ENCODE measurements at places on chromosomes 6 and 20. TPM values are rescaled to one million over a fixed set of nuclear protein-coding genes. Genes with fewer than 3 reads are reported as not detected.

GRCh38 chr6:73520688-73521350, at the start of gene EEF1A1:
EEF1A1 (minus strand) TSS chr6:73521032; CDS start chr6:73520026, 1,006 bp downstream.
- peak; percentile 100 for DNase-seq
- H3K36me3 ChIP-seq: peaks cover 45% of the 10 kb centered on the region
- H3K4me3 ChIP-seq: peak within 1 kb of the TSS; percentile 77
- H3K27ac ChIP-seq: peak within 1 kb of the TSS; percentile 99
- no peaks in the 10 kb centered on the region for H3K27me3 ChIP-seq

GRCh38 chr6:147503587-147503986, 4.9 kb upstream of the SAMD5 start:
- H3K4me1 ChIP-seq: peaks cover 16% of the 10 kb centered on the region
- peak; percentile 67 for DNase-seq
- no peaks in the 10 kb centered on the region for H3K36me3 ChIP-seq
- H3K4me3 ChIP-seq: no peak overlapping the region
- H3K27me3 ChIP-seq: peaks cover 99% of the 10 kb centered on the region

- H3K4me3 ChIP-seq: no peak overlapping the region
- H3K27ac ChIP-seq: no peak overlapping the region
- H3K36me3 ChIP-seq: no peaks in the 10 kb centered on the region
- no peaks in the 10 kb centered on the region for H3K27me3 ChIP-seq
Observed at GRCh38 chr20:52746190-52746589, 226.0 kb upstream of the TSHZ2 start.

DNA sequence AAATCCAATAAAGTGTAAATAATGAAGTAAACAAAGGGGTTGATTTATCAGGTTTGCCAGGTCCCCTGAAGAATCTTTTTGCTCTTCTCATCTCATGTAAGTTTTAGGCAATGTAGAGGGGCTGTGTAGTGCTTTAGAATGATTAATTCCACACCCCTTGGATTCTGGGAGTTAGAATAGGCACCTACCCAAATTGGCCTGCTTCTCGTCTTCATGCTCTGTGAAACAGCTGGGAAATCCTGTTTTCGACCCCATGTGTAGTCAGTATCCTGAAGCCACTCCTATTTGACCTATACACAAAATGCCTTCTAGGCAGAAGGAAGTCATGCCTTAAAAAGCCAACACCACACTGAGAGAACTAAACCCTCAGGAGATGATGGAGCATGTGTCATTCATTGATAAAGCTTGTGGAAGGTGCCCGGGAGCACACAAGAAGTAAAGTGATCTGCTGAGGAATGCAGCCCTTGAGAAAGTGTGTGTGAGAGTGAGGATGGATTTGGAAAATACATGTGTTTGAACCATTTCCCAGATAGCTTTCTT, 170.9 kb downstream of the KLHL32 start:
- no peak overlapping the region for H3K4me3 ChIP-seq
- no peaks in the 10 kb centered on the region for H3K27me3 ChIP-seq
- H3K4me1 ChIP-seq: no peaks in the 10 kb centered on the region
- no peak overlapping the region for H3K27ac ChIP-seq
- H3K36me3 ChIP-seq: no peaks in the 10 kb centered on the region

DNA sequence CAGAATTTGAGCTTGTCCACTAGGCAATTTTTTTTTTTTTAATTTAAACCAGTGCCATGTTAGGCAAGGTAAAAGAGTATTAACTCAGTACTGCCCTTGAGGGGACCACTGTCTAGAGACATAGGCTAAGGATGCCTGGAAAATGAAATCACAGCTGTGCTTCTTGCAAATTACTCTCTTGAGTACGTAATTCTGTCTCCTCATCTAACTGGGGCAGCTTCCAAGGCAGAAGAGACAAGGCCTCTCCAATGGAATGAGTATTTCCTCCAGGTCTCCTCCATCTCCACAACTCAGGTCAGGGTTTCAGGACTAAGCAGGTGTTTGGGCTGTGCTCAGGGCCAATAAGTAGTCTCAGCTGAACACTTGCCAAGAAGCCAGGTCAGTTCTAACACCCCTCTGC, 33.8 kb upstream of the MRPS10 start:
- H3K27ac ChIP-seq: no peak overlapping the region
- no peaks in the 10 kb centered on the region for H3K27me3 ChIP-seq
- DNase-seq: no peak
- H3K4me3 ChIP-seq: no peak overlapping the region
- peaks cover 3% of the 10 kb centered on the region for H3K4me1 ChIP-seq

GRCh38 chr20:22861231-22861980, 173.7 kb upstream of the SSTR4 start:
- H3K27ac ChIP-seq: no peak overlapping the region
- H3K36me3 ChIP-seq: no peaks in the 10 kb centered on the region
- H3K27me3 ChIP-seq: no peaks in the 10 kb centered on the region
- H3K4me3 ChIP-seq: no peak overlapping the region
- DNase-seq: no peak

DNA sequence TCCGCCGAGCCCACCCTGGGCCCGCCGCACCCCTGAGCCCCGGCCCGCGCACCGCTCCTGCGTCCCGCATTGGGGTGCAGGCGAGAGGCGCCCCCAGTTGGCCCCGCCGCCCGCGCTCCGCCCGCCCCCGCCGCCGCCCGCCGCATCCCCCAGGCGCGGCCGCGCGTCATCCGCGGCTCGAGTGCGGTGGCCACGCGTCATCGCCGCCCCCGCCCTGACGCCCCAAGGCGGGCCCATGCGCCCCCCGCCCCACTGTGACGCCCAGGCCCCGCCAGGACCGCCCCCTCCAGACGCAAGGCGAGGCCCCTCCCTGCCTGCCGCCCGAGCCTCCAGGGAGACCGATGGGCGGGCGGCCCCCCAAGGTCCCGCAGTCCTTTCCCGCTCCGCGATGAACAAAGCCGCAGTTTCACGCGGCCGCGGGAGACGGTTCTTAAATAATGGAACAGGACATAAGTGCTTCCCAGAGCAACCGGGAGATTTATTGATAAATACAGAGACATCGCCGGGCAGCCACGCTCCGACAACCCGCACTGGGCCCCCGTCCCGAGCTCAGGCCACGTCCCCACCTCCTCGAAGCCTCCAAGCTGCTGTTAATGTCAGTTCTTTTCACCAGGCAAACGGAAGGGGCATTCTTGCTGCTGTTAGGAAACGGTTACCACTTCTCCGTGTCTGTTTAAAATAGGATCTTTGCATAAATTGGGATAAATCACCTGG, at the start of gene ANKRD60:
Gene ANKRD60 (minus strand): TSS at position 170 of the 714 bp plus-strand sequence. CDS start 0 bp downstream, at position 170.
- H3K4me1 ChIP-seq: peaks cover 6% of the 10 kb centered on the region
- DNase-seq: peak; percentile 83
- no peaks in the 10 kb centered on the region for H3K36me3 ChIP-seq
- H3K27me3 ChIP-seq: peaks cover 16% of the 10 kb centered on the region
- peak within 1 kb of the TSS; percentile 54 for H3K4me3 ChIP-seq

GRCh38 chr20:6994452-6994851, 227.0 kb downstream of the BMP2 start:
- H3K36me3 ChIP-seq: no peaks in the 10 kb centered on the region
- H3K4me1 ChIP-seq: no peaks in the 10 kb centered on the region
- no peak overlapping the region for H3K27ac ChIP-seq
- no peak overlapping the region for H3K4me3 ChIP-seq

- no peaks in the 10 kb centered on the region for H3K27me3 ChIP-seq
- H3K27ac ChIP-seq: no peak overlapping the region
- H3K36me3 ChIP-seq: no peaks in the 10 kb centered on the region
- no peak overlapping the region for H3K4me3 ChIP-seq
- H3K4me1 ChIP-seq: no peaks in the 10 kb centered on the region
- no peak for DNase-seq
Observed at GRCh38 chr20:3109350-3110302, 25.1 kb upstream of the AVP start.

DNA sequence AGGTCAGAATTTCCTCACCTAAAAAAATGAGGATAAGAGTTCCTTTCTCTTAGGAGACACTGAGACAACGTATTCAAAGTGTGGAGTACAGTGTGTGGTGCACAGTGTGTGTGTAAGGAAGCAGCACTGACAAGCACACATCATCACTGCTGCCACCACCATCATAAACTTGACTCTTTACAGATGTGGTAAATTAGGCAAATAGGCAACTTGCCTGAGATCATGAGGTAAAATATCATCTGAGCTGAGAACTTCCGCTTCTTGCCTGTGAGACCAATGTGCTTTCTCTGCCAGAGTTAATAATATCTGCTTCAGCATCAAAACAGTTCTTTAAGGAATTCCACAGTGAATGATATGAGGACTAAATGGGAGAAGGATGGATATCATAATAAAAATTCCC, 52.7 kb downstream of the LYRM4 start:
- no peak overlapping the region for H3K4me3 ChIP-seq
- no peak overlapping the region for H3K27ac ChIP-seq
- H3K36me3 ChIP-seq: no peaks in the 10 kb centered on the region
- no peak for DNase-seq

GRCh38 chr20:13554076-13554475, 84.7 kb downstream of the TASP1 start:
- no peak overlapping the region for H3K27ac ChIP-seq
- no peak for DNase-seq
- no peaks in the 10 kb centered on the region for H3K36me3 ChIP-seq

- H3K27me3 ChIP-seq: no peaks in the 10 kb centered on the region
- H3K4me3 ChIP-seq: no peak overlapping the region
- 0 out of 2 replicates have a peak, but pooled peaks cover 5% of the 10 kb centered on the region for H3K4me1 ChIP-seq
- no peak overlapping the region for H3K27ac ChIP-seq
- H3K36me3 ChIP-seq: no peaks in the 10 kb centered on the region
Observed at GRCh38 chr20:41005361-41005729, 23.3 kb upstream of the TOP1 start.

GRCh38 chr20:58888521-58889333, 36.2 kb downstream of the GNAS start:
- peak overlapping the region; percentile 45 for H3K27ac ChIP-seq
- no peaks in the 10 kb centered on the region for H3K36me3 ChIP-seq
- H3K27me3 ChIP-seq: peaks cover 8% of the 10 kb centered on the region
- DNase-seq: peak; percentile 90
- peak overlapping the region; percentile 83 for H3K4me3 ChIP-seq

DNA sequence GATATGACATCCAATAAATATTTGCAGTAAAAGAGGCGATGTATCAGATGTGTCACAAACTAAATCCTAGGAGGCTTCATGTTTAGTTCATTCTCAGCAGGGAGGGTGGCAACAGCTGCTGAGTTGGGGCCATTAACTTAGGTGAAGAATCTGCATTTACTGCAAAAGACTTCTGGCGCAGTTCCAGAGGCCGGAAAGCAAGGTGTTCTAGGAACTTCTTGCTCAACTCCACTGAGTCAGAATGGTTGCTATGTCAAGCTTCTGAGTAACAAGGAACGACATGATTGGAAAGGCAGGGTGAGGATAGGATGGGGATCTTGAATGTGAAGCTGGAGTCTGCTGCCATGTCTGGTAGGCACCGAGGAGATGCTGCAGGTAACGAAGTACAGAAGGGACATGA, 11.7 kb downstream of the ADNP start:
- H3K4me3 ChIP-seq: no peak overlapping the region
- no peaks in the 10 kb centered on the region for H3K27me3 ChIP-seq
- H3K27ac ChIP-seq: 0 out of 2 replicates have a peak overlapping the region, but pooled peaks have one; percentile 46
- H3K36me3 ChIP-seq: peaks cover 11% of the 10 kb centered on the region
- H3K4me1 ChIP-seq: peaks cover 56% of the 10 kb centered on the region

GRCh38 chr20:63314015-63314471, 21.1 kb downstream of the COL20A1 start:
- no peak for DNase-seq
- no peaks in the 10 kb centered on the region for H3K27me3 ChIP-seq
- no peak overlapping the region for H3K27ac ChIP-seq
- H3K4me1 ChIP-seq: no peaks in the 10 kb centered on the region
- no peaks in the 10 kb centered on the region for H3K36me3 ChIP-seq
- no peak overlapping the region for H3K4me3 ChIP-seq

DNA sequence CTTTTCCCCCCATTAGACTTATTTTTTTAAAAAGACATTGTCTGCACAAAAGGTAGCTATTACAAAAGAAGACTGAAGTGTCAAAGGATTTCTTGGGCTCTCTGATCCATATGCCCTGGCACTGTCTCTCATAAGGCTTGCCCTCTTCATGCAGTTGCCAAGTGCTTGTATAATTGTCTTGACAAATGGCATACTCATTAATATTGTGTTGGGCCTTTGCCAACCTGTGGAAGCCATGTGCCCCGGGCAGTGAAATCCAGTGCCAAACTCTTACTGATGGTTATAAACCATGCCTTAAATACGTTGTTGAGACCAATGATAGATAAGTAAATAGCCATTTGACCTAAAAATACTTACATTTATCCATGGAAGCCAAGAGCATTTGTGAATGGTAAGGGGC, 98.1 kb downstream of the FARS2 start:
- H3K27me3 ChIP-seq: no peaks in the 10 kb centered on the region
- H3K4me1 ChIP-seq: no peaks in the 10 kb centered on the region
- H3K27ac ChIP-seq: no peak overlapping the region
- no peak for DNase-seq
- no peaks in the 10 kb centered on the region for H3K36me3 ChIP-seq
- H3K4me3 ChIP-seq: no peak overlapping the region

DNA sequence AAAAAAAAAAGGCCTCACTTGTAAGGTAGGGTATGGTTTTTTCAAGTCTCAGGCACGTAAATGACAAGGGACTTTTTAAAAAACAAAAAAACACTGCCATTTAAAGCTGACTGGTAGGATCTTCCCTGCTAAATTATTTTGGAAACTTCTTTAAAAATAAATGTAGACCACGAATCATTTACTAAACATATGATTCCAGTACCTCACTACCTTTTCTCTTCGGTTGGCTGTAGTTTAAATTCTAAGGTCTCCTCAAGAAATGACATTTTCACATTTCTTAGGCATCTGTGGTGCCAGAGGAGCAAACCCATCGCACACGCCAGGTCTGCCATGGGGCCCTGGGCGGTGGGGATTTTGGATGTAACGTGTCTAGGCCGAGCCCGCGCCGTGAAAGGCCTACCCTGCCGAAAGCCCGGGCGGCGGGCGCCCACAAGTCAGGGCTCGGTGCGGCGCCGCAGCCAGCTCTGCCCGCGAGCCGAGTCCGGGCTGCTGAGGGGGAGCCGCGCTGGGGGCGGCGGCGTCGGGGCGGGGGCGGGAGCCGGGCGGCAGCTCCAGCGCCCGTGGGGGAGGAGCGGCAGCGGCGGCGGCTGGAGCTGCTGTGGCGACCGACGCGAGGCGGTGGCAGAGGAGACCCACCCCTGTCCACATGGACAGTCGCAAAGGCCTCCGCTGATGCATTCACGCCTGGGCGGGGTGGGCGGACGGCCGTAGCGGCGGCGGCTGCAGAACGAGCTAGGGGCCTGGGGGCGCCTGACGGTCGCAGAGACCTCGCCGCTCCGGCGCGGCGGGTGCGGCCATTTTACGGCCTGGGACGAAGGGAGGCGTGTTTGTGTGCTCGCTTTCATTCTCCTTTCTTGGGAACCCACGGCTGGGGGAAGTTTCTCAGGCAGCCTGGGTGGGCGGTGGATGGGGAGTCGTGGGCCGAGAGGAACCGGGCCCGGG, at the start of gene SENP6:
Gene SENP6 (plus strand): TSS at position 577 of the 942 bp plus-strand sequence. CDS start 645 bp downstream, outside the sequence.
- peak; percentile 81 for DNase-seq
- peak within 1 kb of the TSS; percentile 86 for H3K4me3 ChIP-seq
- H3K4me1 ChIP-seq: peaks cover 16% of the 10 kb centered on the region

PDE7B gene
- 0.07 TPM for total RNA-seq

METTL24 gene
- total RNA-seq: not detected

SPATA25 gene
- total RNA-seq: 7.5 TPM

ZSCAN23 gene
- 3.1 TPM for total RNA-seq

RIMS1 gene
- 4.0 TPM for total RNA-seq

KCNS1 gene
- total RNA-seq: 0.97 TPM

FILIP1 gene
- 3.7 TPM for total RNA-seq

IL17A gene
- not detected for total RNA-seq

HSPA12B gene
- total RNA-seq: 6.5 TPM

WASF1 gene
- 25.3 TPM for total RNA-seq

OR2J3 gene
- 0.35 TPM for total RNA-seq

BHLHE23 gene
- 5.0 TPM for total RNA-seq

ZC2HC1B gene
- not detected for total RNA-seq

PANK2 gene
- 72.0 TPM for total RNA-seq

TRPC4AP gene
- 74.1 TPM for total RNA-seq

SLC16A10 gene
- 37.6 TPM for total RNA-seq

MEP1A gene
- total RNA-seq: not detected

All from GM23338 (cell line).